GM10248 (cell line): ENCODE measurements at places on chromosomes 1 and 21.

DNA sequence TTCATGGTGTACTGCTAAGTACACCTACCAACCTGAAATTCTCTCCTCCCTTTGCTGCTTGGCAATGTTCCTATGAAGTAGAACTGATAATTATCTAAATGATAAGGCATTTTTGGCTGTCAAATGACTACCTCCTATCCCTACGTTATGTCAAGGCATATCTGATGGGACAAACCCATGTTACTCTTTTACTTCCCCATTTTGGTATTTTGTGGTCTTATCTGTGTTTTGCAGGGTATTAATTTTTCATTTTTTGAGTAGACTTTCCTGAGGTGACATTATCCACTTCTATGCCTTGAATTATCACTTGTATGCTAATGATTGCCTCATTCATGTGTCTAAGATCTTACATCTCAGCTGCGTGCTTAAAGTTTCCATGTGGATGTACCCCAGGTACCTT lies 499.6 kb upstream of the B3GALT2 start:
- DNase-seq = no peak

- no peak for DNase-seq
These were observed 29.7 kb downstream of the EPHA2 start for GRCh38 chr1:16126160-16126559.

DNA sequence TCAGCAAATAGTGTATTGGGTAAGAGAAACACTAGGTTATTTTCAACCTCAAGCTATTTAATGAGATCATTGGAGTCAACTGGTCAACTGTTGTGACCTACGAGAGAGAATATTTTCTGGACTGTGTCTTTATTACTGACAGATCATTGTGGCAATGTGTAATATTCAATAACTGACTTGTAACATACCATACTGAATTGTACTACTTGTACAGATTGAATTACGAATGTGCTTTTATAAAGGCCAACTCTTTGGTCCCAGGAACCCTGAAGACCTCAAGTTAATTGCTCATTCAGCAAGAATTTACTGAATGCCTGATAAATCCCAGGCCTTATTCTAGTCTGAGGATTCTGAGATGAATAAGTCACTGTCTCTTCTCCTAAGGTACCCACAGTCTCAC lies 56.1 kb upstream of the CAMK1G start:
- DNase-seq = no peak

DNA sequence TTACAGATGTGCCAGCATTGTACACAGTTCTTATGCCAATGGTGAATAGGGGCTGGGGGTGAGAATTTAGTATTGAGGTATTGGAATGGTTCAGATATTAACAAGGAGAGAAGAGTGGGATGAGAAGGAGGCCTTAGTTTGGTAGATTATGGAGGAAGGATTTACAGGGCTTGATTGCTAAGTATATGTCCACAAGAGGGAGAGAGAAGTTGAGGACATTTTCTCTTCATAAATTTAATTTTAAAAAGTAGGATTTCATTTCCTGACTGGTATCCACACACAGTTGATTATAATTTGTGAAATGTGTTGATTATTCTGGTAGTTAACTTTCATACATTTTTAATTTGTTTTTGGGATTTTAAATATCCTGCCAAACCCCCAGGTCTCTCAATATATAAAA lies 213.0 kb downstream of the ADGRL2 start:
- DNase-seq = no peak

DNA sequence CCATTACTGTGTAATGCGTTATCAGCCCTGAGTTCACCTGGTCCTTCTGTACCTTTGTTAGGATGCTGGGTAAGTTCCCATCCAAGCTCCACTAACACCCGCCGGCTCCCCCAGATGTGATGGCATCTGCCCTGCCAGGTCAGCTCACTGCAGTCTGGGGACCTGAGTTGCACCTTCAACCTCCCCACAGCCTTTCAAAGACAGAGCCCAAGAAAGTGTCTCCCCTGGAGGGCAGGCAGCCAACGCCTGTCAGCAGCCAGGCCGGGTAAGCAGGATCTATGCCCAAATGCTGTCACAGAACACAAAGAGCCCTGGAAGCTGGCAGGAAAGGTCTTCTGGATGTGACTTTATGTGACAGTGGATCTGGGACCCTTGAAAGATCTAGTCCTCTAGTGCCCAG lies 13.7 kb downstream of the MRAP start:
- DNase-seq = no peak

GRCh38 chr1:18635891-18636595 lies 5.4 kb downstream of the PAX7 start:
- DNase-seq = no peak
